Left lung (tissue), 14 donors: ENCODE measurements at places on chromosomes 13 and 19. TPM values are rescaled to one million over a fixed set of nuclear protein-coding genes. Genes with fewer than 3 reads are reported as not detected.

- DNase-seq: no peak
Observed at GRCh38 chr19:1062387-1063029, 4.5 kb upstream of the ARHGAP45 start.

- DNase-seq: no peak
Observed at GRCh38 chr19:31071136-31071855, 277.9 kb downstream of the TSHZ3 start.

- no peak for DNase-seq
Observed at GRCh38 chr19:42540071-42540553, 11.8 kb upstream of the CEACAM1 start.

DNA sequence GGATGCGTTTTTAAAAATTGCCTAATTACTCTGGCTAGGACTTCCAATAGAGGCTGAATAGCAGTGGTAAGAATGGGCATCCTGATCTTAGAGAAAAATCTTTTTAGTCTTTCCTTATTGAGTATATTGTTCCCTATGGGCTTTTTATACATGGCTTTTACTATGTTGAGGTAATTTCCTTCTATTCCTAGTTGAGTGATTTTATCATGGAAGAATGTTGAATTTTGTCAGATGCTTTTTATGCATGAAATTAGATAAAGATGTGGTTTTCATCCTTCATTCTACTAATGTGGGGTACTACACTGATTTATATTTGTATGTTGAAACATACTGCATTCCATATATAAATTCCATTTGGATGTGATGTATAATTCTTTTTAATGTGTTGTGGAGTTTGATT, 2673.8 kb downstream of the PCDH9 start:
- DNase-seq: no peak

GRCh38 chr13:110539894-110540293, 21.6 kb downstream of the RAB20 start:
- DNase-seq: no peak

DNA sequence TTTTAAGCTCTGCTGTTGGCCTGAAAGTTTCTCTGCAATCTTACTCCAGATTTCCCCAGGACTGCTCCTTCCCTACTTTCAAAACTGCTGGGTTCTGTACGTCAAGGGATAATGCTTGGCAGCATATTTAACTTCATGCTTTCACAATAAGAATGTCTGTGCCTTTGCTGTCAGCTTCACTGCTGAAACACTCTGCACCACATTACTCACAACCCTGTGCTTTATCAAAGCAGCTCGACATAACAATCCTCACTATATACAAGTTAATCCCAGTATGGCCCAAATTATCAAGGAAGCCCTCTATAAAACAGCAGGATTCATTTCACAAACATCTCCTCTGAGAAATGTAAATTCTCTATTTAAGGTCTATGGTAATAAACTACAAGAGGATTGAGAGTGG, 17.5 kb downstream of the LATS2 start:
- no peak for DNase-seq

DNA sequence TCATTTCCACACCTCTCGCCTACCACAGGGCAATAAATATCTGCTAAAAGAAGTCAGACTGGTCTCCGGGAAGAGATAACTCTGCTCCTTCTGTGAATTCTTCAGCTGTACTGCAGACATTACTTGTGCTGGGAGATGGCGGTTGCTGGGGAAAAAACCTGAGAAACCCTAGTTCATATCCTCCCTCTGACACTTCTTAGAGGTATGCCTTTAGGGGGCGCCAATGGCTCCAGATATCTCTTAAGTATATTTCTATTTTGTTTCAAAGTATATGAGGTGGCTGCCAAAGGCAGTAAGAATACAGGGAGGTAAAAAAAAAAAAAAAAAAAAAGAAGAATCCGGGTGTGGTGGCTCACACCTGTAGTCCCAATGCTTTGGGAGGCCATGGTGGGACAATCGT, 175.2 kb downstream of the PAN3 start:
- no peak for DNase-seq

DNA sequence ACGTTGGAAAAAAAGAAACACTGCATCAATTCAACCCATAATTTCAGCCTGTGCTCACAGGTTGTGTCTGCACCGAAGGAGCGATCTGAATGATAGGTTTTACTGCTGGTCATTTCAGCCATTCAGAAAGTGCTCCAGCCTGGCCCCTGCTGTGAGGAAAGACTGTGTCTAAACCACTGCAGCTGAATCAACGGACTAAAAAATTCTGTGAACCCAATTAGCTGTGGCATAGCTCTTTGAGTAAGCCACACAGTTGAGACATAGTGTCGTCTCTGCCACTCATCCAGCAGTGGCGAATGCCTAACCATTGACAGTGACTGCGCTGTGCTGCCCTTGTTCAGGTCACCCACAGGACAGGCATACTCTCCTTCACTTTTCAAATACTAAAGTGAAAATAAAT, 179.8 kb downstream of the COG6 start:
- DNase-seq: no peak

- DNase-seq: no peak
Observed at GRCh38 chr13:106867249-106867648, 299.3 kb upstream of the ARGLU1 start.

GRCh38 chr13:112836940-112837339, 132.1 kb upstream of the MCF2L start:
- DNase-seq: no peak

DNA sequence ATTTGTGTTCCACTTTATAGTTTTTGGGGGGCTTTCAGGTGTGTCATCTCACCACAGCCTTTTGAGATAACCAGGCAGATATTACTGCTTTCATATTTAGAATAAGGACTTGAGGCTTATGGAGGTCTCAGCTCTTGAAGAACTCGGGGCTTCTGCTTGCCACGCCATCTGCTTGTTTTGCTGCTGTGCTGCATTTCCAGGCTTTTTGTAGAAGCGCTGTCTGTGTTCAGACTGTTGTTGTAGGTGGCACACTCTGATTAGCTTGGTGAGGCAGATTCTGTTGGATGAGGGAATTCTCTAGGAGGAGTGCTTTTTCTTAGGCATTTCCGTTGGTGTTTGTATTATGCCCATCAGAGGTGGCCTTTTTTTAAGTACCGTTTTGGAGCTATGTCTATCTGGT, 57.2 kb downstream of the WASF3 start:
- no peak for DNase-seq

DNA sequence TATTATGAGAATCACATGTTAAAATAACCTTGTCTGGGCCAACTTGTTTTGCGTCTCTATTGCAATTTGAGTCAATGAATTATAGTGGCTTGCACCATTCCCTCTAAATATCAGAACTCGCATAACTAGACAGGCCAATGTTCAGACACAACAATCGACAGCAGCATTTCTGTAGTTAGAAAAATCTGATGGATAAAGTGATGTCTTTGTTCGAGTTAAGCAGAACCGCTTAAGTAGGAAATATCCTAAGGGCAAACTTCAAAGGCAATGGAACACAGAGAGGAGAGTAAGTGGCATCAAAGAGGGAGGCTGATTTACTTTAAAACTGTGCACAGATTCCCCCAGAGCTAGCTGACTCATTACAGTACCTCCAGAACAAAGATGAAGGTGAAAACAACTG, 333.9 kb downstream of the NALCN start:
- DNase-seq: no peak

DNA sequence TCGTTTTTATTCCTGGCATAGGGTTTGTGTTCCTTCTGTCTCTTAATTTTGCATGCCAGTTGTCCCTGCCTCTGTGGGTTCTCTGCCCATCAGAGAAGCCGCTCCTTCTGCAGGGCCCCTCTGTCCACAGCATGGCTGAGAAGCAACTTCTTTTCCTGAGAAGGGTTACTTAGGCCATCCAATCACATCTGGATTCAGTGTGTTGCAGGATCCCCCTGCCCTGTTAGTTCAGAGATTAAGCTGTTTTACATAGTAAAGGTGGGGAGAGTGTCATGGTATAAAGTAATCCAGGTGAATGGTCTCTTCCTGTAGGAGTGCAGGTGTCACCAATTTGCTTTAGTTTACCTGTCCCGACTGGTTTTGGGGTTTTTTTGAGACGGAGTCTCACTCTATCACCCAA, 22.9 kb upstream of the GARRE1 start:
- no peak for DNase-seq

DNA sequence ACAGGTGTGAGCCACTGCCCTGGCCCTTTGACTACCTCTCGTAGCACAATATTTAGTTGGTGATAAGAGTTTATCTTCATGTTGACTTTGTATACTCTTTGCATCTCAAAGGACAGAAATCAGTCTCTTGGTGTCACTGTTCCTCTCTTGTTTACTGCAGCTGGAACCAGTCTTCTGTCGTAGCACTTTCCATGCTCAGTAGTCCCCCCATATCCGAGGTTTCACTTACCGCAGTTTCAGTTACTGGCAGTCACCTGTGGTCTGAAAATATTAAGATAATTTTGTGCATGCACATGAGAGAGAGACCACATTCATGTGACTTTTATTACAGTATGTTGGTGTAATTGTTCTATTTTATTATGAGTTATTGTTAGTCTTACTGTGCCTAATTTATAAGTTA, 49.1 kb downstream of the WASF3 start:
- no peak for DNase-seq

GRCh38 chr13:52067237-52067636, 42.7 kb downstream of the UTP14C start:
- no peak for DNase-seq

DNA sequence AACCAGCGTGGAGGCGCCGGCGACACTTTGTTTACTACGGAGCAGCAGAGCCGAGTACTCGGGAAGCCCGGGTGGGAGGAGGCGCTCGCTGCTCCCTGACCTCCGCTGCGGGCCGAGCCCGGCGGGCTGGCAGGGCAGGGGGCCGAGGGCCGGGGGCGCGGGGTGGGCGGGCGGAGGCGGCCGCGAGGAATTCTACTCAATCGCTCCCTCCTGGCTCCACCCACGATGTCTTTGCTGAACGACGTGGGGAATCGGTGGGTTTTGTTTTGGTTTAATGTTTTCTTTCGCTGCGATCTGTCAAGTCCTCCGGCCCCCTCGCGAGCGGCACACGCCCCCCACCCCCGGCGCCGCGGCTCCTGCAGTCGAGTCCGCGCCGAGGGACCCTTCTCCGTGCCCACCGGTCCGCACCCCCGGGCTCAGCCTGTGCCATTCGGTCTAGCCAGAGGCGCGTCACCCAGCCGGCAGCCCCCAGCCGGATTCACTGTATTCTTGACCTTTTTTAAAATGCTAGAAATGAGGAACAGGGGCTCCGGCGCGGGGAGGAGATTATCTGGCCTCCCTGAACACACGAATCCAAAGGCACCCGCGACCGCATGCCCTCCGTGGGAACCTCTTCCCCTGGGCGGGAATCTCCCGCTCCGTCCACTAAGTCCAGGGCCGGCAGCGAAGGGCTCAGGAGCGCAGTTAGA, 636 bp upstream of the FOXO1 start:
- DNase-seq: no peak

DNA sequence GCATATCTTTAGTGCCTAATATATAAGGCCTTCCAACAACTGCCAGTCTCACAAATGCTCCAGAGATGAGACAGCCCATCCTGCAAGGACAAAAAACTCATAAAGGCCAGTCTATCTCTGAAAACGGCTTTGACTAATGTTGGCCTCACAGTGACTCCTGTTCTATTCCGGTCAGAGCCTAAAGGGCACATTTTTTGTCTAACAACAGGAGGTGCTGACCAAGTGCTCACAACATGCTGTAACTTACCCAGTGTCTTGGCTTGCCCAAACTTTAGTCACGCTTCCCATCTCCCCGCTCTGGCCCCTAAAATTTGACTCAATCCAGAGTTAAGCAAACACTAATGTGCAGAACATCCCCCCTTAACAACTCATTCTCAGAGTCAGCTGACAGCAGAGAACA, 1411.2 kb upstream of the MIR17HG start:
- no peak for DNase-seq

DNA sequence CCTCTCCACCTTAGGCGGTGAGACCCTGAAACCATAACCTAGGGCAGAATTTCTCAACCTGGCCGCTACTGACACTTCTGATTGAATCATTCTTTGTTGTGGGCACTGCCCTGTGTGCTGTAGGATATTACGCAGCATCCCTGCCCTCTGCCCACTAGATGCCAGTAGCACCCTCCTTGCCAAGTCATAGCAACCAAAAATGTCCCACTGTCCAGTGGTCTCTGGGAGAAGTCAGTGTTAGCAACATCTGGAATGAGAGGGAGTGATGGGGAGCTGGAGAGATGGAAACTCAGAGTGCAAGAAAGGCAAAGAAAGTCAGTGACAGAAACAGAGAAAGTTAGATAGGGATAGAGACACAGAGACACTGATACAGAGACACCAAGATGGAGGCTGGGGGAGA, 13.6 kb downstream of the KLK4 start:
- DNase-seq: no peak

Gene ZNF724
- total RNA-seq: 4.9 TPM

Gene CERS1
- total RNA-seq: 0.24 TPM

Gene SULT2A1
- total RNA-seq: not detected

Gene HMGB1
- 256 TPM for total RNA-seq

Gene PTPRH
- 0.63 TPM for total RNA-seq

Gene ZNF132
- 6.2 TPM for total RNA-seq

Gene ACER1
- not detected for total RNA-seq

Gene SIGLEC8
- 0.87 TPM for total RNA-seq

Gene PDCD5
- total RNA-seq: 69.3 TPM
